ENCODE measurements at places on chromosomes 7 and 10. TPM values are rescaled to one million over a fixed set of nuclear protein-coding genes. Genes with fewer than 3 reads are reported as not detected.

Gene CPA4
- total RNA-seq: 1.1 TPM

Gene AGK
- total RNA-seq: 25.0 TPM

Gene ZNF467
- total RNA-seq: 1.2 TPM

Gene SCART1
- 0.25 TPM for total RNA-seq

Gene SHH
- 0.20 TPM for total RNA-seq

Gene ZMIZ1
- 34.2 TPM for total RNA-seq

Gene PRRT4
- not detected for total RNA-seq

Gene GJD4
- total RNA-seq: not detected

Gene UCN3
- not detected for total RNA-seq

Gene TAF5
- total RNA-seq: 7.4 TPM

Gene DEPP1
- total RNA-seq: 40.5 TPM

Gene CLDN3
- 1.2 TPM for total RNA-seq

Gene SLC35G1
- 2.9 TPM for total RNA-seq

Gene UBN2
- total RNA-seq: 3.3 TPM

Gene CRHR2
- total RNA-seq: not detected

Gene IDI2
- not detected for total RNA-seq

Gene IL6
- 11.0 TPM for total RNA-seq

Gene HHEX
- 42.2 TPM for total RNA-seq

Gene PKD1L1
- total RNA-seq: 1.8 TPM

Gene NOD1
- total RNA-seq: 21.9 TPM

Gene CXCL12
- 19.4 TPM for total RNA-seq

Gene CCDC126
- 3.9 TPM for total RNA-seq

Gene ETV1
- total RNA-seq: 6.5 TPM

Gene EPO
- total RNA-seq: not detected

Gene SLC35B4
- total RNA-seq: 12.7 TPM

Gene FOXP2
- 0.34 TPM for total RNA-seq

Gene PDZD8
- total RNA-seq: 10.9 TPM

Gene DGKI
- 0.20 TPM for total RNA-seq

Gene CLEC5A
- total RNA-seq: not detected

Gene ACTR1A
- total RNA-seq: 198 TPM

Gene UPK3BL2
- total RNA-seq: 0.67 TPM

Gene HOXA1
- total RNA-seq: 2.3 TPM

Gene ITIH2
- total RNA-seq: not detected

Gene PHKG1
- total RNA-seq: not detected

Gene GIMAP7
- 20.4 TPM for total RNA-seq

Gene DDC
- total RNA-seq: not detected

Gene GDF2
- not detected for total RNA-seq

Gene DPYSL4
- total RNA-seq: 8.2 TPM

Gene SGCE
- 31.9 TPM for total RNA-seq

Gene PMS2
- total RNA-seq: 12.5 TPM

Gene AKR1D1
- total RNA-seq: not detected

Gene VWC2
- total RNA-seq: not detected

Gene CYP2C19
- not detected for total RNA-seq

Gene MORN4
- 6.1 TPM for total RNA-seq

Gene ZCCHC24
- 5.2 TPM for total RNA-seq

Gene AQP1
- 4.9 TPM for total RNA-seq

Gene PDZD7
- total RNA-seq: 0.07 TPM

Gene SPDYE17
- not detected for total RNA-seq

Gene EIF5AL1
- total RNA-seq: 0.74 TPM

Gene GPR85
- total RNA-seq: 0.30 TPM

Gene RSPH10B2
- total RNA-seq: 0.05 TPM

Gene OR2A5
- total RNA-seq: not detected

Gene PRPS1L1
- not detected for total RNA-seq

Gene HMX3
- total RNA-seq: not detected

Gene CCDC3
- total RNA-seq: 2.4 TPM

Gene ITPRID1
- not detected for total RNA-seq

Gene CREB5
- 8.3 TPM for total RNA-seq

Gene ECHDC3
- total RNA-seq: 20.0 TPM

Gene CFAP43
- 0.15 TPM for total RNA-seq

Gene GHRHR
- total RNA-seq: not detected
